IMR-90 (cell line): ENCODE measurements at places on chromosomes 3 and 15. TPM values are rescaled to one million over a fixed set of nuclear protein-coding genes. Genes with fewer than 3 reads are reported as not detected.
A peak's percentile ranks its signal among the peaks of the same experiment; 100 is the strongest.

Gene CTXN2
- not detected in 2 replicates for total RNA-seq

Gene HRG
- total RNA-seq, result not detected in 2 replicates

Gene C3orf49
- not detected in 2 replicates for total RNA-seq

Gene DCLK3
- total RNA-seq, result not detected in 2 replicates

Gene GPR149
- total RNA-seq, result not detected in 2 replicates

Gene USP4
- 28.6 and 29.9 TPM in 2 replicates for total RNA-seq

Gene IGF2BP2
- total RNA-seq, result 88.2 and 126 TPM in 2 replicates

Gene ZNF660
- total RNA-seq, result 1.3 and 1.4 TPM in 2 replicates

Gene FILIP1L
- total RNA-seq, result 19.9 and 21.1 TPM in 2 replicates

Gene VEPH1
- 99.4 and 130 TPM in 2 replicates for total RNA-seq

Gene CYB561D2
- 26.1 and 29.2 TPM in 2 replicates for total RNA-seq

Gene AP3B2
- total RNA-seq, result not detected in 2 replicates

Gene MTMR10
- total RNA-seq, result 13.8 and 22.5 TPM in 2 replicates

GRCh38 chr3:128567705-128568356 is 74.8 kb upstream of the GATA2 start:
- no peak overlapping the region for H3K27ac ChIP-seq
- no peaks in the 10 kb centered on the region for H3K36me3 ChIP-seq
- no peak overlapping the region for H3K4me3 ChIP-seq
- DNase-seq, result no peak
- H3K27me3 ChIP-seq, result peaks cover 36% of the 10 kb centered on the region
- no peaks in the 10 kb centered on the region for H3K4me1 ChIP-seq

DNA sequence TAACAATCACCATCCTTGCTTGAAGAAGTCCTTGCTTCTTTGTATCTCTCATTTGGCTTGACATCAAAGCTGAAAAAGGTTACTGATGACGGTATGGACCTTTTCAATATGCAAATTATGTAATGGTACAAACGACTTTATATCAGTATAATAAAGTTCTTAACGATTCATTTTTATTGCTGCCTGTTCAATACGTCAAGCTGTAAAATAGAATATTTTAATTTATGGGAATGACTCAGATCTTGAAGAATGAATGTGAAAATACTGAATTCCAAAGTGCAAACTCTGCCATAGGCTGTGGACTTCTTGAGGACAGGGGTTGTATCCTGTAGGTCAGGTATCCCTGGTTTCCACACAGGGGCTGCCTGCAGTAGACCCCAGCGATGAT is 156.2 kb downstream of the PLCL2 start:
- no peak overlapping the region for H3K27ac ChIP-seq
- DNase-seq, result no peak
- H3K36me3 ChIP-seq, result no peaks in the 10 kb centered on the region

DNA sequence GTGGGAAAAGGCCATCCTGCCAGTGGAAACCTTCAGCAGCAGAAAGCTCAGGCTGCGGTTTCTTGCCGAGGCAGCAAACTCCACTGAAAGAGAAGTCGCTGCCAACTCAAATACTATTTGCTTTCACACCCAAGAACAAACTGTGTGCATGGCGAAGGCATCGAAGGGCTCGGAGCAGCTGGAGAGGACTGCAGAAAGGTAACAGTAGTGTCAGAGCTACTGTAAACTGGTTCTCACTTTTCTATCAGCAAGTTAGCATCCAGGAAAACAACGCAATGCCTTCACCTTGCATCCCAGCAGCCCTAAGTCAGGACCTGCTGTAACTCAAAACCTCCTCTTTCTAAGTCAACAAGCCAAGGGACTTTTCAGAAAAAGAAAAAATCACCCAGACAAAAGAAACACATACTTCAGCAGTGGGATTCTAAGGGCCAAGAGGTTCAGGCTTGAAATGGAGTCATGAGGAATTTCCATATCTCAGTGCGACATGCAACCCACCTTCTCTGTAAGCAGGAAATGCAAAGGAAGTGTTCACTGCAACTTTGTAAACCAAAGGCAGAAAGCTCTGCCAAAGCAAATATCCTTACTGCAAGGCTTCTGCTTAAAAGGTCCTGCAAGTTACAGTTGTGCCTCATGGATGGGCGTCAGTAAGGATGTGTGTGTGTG is 193.5 kb downstream of the FOXP1 start:
- no peaks in the 10 kb centered on the region for H3K36me3 ChIP-seq
- H3K4me1 ChIP-seq, result peaks cover 5% of the 10 kb centered on the region
- no peaks in the 10 kb centered on the region for H3K27me3 ChIP-seq
- no peak overlapping the region; the same call in 1 of the 2 replicates for H3K4me3 ChIP-seq

- H3K4me1 ChIP-seq, result no peaks in the 10 kb centered on the region
- peak; percentile 49 for DNase-seq
- no peak overlapping the region for H3K27ac ChIP-seq
- H3K36me3 ChIP-seq, result peaks cover 30% of the 10 kb centered on the region
- no peak overlapping the region for H3K4me3 ChIP-seq
These were observed 52.9 kb downstream of the PGBD4 start for GRCh38 chr15:34154725-34155204.

DNA sequence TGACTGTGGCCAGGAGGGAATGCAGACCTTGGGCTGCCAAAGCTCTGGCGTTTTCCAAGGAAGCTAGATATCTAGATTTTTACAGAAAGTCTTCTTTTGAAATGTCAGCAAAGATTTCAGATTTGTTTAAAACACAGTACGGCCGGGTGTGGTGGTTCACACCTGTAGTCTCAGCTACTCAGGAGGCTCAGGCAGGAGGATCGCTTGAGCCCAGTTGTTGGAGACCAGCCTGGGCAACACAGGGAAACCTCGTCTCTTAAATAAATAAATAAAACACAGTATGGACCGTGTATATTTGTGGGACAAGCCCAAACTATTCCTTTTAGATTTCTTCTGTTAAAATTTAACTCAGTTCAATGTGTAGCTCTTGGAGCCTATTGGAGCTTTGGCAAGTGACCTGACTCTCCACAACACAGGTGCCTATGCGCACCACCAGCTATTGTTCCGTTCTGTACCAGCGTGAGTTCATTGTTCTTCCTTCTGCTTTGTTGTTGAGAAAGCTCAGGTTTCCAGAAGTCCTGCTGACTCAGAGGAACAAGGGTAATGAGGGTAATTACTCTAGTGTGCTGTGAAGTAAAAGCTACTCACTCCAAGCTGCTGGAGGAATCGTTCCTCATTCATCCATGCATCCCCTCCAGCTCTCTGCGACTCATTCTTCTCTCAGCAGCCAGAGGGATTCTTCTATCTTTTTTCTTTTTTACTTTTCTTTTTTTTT is 73.1 kb upstream of the SLC6A6 start:
- no peaks in the 10 kb centered on the region for H3K36me3 ChIP-seq
- no peaks in the 10 kb centered on the region for H3K27me3 ChIP-seq
- H3K4me3 ChIP-seq, result no peak overlapping the region
- H3K27ac ChIP-seq, result no peak overlapping the region
- no peaks in the 10 kb centered on the region; the same call in 1 of the 2 replicates for H3K4me1 ChIP-seq

- H3K4me3 ChIP-seq, result no peak overlapping the region
- no peak overlapping the region for H3K27ac ChIP-seq
- 0 out of 2 replicates have a peak, but pooled peaks cover 2% of the 10 kb centered on the region for H3K36me3 ChIP-seq
- no peaks in the 10 kb centered on the region for H3K27me3 ChIP-seq
- no peaks in the 10 kb centered on the region for H3K4me1 ChIP-seq
These were observed 272.9 kb downstream of the TBC1D5 start for GRCh38 chr3:17469520-17469919.

- H3K4me1 ChIP-seq, result no peaks in the 10 kb centered on the region
- no peaks in the 10 kb centered on the region for H3K27me3 ChIP-seq
- H3K4me3 ChIP-seq, result no peak overlapping the region
These were observed 382.7 kb downstream of the GBE1 start for GRCh38 chr3:81378552-81379293.

DNA sequence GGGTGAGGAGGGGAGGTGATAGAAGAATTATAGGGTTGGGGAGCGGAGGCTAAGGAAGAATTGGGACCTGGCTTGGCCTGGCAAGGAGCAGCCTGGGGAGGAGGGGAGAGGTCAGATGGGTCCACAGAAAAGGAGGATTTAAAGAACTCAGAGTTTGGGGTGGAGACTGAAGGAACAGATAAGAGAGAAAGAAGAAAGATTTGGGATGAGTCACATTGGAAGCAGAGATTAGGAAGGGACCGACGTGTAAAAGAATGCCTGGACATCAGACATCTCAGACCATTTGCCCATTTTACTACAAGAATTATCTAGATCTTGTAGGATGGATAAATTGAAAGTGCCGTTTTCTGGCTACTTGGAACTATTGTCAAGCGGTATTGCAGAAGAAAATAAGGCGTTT is 10.4 kb downstream of the TCAIM start:
- no peak overlapping the region for H3K27ac ChIP-seq
- H3K4me3 ChIP-seq, result no peak overlapping the region
- no peaks in the 10 kb centered on the region for H3K27me3 ChIP-seq
- DNase-seq, result no peak
- no peaks in the 10 kb centered on the region for H3K4me1 ChIP-seq

DNA sequence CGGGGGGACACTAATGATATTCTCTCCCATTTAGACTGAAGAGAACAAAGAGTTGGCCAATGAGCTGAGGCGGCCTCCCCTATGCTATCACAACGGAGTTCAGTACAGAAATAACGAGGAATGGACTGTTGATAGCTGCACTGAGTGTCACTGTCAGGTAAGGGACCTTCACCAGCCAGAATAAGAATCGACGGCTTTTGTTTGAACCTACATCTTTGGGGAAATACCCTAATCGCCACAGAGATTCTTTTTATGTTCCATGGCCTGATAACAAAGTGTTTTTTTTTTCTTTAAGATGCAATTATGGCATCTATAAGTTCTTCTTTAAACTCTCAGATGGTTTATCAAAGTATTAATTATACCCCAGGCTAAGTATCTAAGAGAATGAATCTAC is 3.4 kb downstream of the THBS1 start:
- H3K36me3 ChIP-seq, result peaks cover 70% of the 10 kb centered on the region
- no peak for DNase-seq
- peak overlapping the region; percentile 80 for H3K4me3 ChIP-seq
- H3K4me1 ChIP-seq, result no peaks in the 10 kb centered on the region
- H3K27ac ChIP-seq, result peak overlapping the region; percentile 1; the same call in 1 of the 2 replicates
- H3K27me3 ChIP-seq, result no peaks in the 10 kb centered on the region

GRCh38 chr3:98557324-98558010 is 25.7 kb downstream of the GPR15 start:
- H3K4me1 ChIP-seq, result no peaks in the 10 kb centered on the region; the same call in 1 of the 2 replicates
- no peaks in the 10 kb centered on the region for H3K36me3 ChIP-seq
- no peak overlapping the region for H3K4me3 ChIP-seq
- DNase-seq, result no peak
- H3K27me3 ChIP-seq, result peaks cover 9% of the 10 kb centered on the region

GRCh38 chr3:191376516-191377141 is 46.3 kb upstream of the UTS2B start:
- peak overlapping the region; percentile 51; the same call in 1 of the 2 replicates for H3K27ac ChIP-seq
- H3K27me3 ChIP-seq, result no peaks in the 10 kb centered on the region
- peak; percentile 81 for DNase-seq
- no peak overlapping the region for H3K4me3 ChIP-seq
- peaks cover 15% of the 10 kb centered on the region for H3K36me3 ChIP-seq

- peak; percentile 93 for DNase-seq
- H3K27ac ChIP-seq, result no peak overlapping the region
These were observed 170.2 kb upstream of the TPRG1 start for GRCh38 chr3:189001559-189001958.

GRCh38 chr3:67507584-67507983 is 146.8 kb downstream of the SUCLG2 start:
- no peak overlapping the region for H3K4me3 ChIP-seq
- no peaks in the 10 kb centered on the region for H3K4me1 ChIP-seq
- H3K27ac ChIP-seq, result no peak overlapping the region
- no peak for DNase-seq
- no peaks in the 10 kb centered on the region for H3K27me3 ChIP-seq

GRCh38 chr15:29788433-29789034 is 33.7 kb downstream of the TJP1 start:
- no peak overlapping the region for H3K4me3 ChIP-seq
- no peak for DNase-seq
- no peak overlapping the region for H3K27ac ChIP-seq
- H3K4me1 ChIP-seq, result peaks cover 5% of the 10 kb centered on the region

GRCh38 chr3:15781637-15782402 is 16.0 kb downstream of the ANKRD28 start:
- no peak for DNase-seq
- no peaks in the 10 kb centered on the region for H3K27me3 ChIP-seq
- H3K36me3 ChIP-seq, result peaks cover 10% of the 10 kb centered on the region

GRCh38 chr3:9222956-9223639 is 26.3 kb downstream of the SRGAP3 start:
- no peaks in the 10 kb centered on the region for H3K4me1 ChIP-seq
- DNase-seq, result no peak
- H3K36me3 ChIP-seq, result no peaks in the 10 kb centered on the region
- peaks cover 2% of the 10 kb centered on the region for H3K27me3 ChIP-seq
- H3K4me3 ChIP-seq, result no peak overlapping the region
- no peak overlapping the region for H3K27ac ChIP-seq

- H3K4me3 ChIP-seq, result no peak overlapping the region
- H3K36me3 ChIP-seq, result no peaks in the 10 kb centered on the region
- H3K4me1 ChIP-seq, result no peaks in the 10 kb centered on the region
- H3K27me3 ChIP-seq, result no peaks in the 10 kb centered on the region
These were observed 252.1 kb upstream of the KCNMB2 start for GRCh38 chr3:178284181-178284580.

DNA sequence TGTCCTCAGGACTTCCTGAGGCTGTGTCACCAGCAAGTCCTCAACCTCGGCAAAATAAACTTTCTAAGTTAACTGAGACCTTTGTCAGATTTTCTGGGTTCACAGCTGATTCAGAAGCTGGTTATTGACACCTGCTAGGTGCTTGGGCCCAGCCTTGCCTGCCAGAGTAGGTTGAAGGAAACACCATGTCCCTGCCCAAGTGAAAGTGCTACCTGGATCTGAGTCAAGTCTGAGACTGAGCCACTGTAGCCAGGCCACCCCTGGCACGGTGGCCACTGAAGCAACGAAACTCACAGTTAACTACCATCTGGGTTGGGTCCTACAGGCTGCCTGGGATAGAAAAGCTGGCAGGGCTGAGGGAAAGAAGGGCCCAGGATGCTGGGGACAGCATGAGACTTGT is 8.2 kb downstream of the HYAL2 start:
- peaks cover 33% of the 10 kb centered on the region for H3K36me3 ChIP-seq
- no peak overlapping the region for H3K4me3 ChIP-seq
- peaks cover 6% of the 10 kb centered on the region; the same call in 1 of the 2 replicates for H3K4me1 ChIP-seq
- H3K27me3 ChIP-seq, result no peaks in the 10 kb centered on the region
- no peak overlapping the region for H3K27ac ChIP-seq

DNA sequence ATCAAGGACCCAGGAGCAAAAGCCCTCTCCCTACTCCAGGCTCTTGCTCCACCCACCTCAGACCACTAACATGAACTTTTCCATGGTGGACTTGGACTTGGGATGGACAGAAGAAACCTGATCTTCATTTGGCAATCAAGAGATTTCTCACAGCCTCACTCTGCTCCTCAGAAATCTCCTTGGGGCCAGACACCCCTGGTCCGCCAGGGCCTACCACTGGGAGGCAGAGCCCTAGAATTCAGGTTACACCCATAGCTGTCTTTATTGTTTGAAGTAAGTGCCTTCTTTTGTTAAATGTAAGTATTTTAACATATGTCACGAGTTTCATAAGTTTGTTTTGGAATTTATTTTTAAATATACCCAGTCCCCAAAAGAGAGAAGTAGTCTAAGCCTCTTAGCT is 13.2 kb downstream of the SHF start:
- no peak overlapping the region for H3K27ac ChIP-seq
- H3K4me1 ChIP-seq, result no peaks in the 10 kb centered on the region
- no peak overlapping the region for H3K4me3 ChIP-seq
- H3K36me3 ChIP-seq, result peaks cover 10% of the 10 kb centered on the region
